ENCODE measurements at places on chromosomes 16 and 17.

- DNase-seq: no peak
Observed at GRCh38 chr17:71224824-71225575, 895.8 kb upstream of the SOX9 start.

DNA sequence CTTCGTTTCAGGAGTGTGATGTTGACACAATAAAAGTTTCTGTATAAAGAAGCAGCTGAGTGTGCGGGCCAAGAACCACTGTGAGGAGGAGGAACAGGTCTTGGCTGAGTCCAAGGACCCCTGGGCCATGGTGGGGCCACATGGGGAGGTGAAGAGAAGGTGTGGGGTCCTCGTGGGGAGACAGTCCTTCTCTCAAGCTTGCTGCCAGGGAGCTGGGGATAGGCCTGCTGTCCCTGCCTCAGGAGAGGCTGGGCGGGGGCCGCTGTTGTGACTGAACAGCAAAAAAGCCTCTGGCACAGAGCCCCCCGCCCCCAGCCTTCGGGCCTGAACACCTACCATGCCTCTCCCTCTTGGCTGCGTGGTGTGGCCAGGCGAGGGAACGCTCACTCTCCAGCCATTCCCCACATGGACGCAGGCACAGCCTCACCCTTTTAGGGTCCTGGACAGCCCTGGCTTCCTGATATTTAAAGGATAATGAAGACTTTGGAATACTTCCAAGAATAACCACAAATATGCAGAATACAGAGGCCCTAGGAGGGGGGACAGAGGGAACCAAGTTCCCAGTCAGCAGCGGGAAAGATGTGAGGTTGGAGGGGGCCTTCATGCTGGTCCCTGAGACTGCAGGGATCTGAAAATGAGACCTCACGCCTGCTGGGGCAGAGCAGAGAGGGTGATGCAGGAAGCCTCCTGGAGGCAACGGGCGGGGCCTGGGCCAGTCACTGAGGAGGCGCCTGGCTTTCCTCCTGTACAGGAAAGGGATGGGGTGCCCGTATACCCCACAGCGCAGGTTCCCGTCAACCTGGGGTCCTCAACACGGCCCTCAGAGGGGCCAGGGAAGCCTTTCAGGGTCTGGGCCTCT is 100.0 kb upstream of the CREBBP start:
- no peak for DNase-seq

DNA sequence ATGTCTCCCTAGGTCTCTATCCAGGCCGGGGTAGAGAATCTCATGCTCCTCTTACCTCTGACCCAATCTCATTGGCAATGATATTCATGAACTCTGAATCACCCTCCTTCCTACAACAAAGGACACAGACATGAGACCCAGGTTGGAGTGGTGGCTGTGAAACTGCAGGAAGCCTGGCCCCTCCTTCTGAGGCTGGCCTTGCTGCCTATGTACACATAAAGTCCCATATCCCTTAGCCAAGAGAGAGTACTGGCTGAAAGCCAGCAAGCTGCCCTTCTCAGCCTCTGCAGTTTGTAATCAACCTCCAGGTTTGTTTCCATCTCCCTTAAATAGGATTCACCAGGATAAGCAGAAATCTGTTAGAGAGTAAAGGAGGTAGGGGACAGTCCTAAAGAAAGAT is 10.6 kb downstream of the AARSD1 start:
- DNase-seq: no peak

- DNase-seq: peak; percentile 51
Observed at GRCh38 chr17:72560303-72561247, 439.8 kb downstream of the SOX9 start.

- DNase-seq: peak; percentile 14
Observed at GRCh38 chr16:49491771-49492761, 118.5 kb downstream of the C16orf78 start.

GRCh38 chr16:63938661-63939060 is 1183.2 kb downstream of the CDH11 start:
- no peak for DNase-seq
